ENCODE measurements at places on chromosomes 7 and 10. TPM values are rescaled to one million over a fixed set of nuclear protein-coding genes. Genes with fewer than 3 reads are reported as not detected.

DNA sequence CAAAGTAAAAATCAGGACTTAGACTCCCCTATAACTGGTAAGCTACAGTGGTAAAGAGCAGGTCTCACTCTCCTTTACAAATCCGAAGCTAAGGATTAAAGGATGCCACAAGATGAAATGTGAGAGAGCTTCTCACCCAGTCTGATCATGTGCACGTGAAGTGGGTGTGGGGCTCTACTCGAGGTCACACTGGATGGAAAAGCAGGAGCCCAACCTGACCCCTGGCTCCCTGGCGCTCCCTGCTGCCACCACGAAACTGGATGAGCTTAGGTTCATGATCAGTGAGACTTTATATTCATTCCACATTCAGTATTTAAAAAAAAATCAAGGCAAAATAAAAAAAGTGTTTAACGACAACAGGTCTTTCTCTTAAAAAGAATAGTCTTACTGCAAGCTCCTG, 21.7 kb upstream of the FOXI2 start:
- no peak for DNase-seq

DNA sequence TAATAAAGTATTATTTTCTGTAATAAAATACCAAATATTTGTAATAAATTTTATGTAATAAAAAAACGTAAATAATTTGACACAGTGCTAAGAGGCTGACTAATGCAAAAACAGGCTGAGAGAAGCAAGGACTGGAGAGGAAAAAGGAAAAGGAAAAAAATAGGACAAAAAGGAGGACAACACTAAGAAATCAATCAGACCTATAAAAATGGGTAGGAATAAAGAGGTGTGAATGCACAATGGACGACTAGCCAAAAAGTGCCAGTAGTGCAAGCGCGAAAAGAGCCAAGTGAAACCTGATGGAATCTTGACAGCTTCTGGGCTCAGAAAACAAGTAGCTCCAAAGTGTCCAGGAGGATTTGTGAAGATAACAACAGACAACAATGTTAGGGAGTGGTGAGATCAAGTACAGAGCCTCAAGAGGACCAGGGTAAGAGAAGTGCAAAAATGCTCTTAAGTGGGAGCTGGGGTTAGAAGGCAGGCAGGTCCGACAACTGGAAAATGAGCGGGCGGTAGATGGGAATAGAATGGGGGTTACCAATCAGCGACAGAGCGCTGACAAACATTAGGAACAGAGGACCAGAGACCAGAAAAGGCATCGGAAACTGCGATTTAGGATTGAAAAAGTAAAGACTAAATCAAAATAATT, 1.2 kb downstream of the BRAF start:
- peak; percentile 26 for DNase-seq

GRCh38 chr10:30579574-30579973, 50.0 kb downstream of the LYZL2 start:
- peak; percentile 26 for DNase-seq

DNA sequence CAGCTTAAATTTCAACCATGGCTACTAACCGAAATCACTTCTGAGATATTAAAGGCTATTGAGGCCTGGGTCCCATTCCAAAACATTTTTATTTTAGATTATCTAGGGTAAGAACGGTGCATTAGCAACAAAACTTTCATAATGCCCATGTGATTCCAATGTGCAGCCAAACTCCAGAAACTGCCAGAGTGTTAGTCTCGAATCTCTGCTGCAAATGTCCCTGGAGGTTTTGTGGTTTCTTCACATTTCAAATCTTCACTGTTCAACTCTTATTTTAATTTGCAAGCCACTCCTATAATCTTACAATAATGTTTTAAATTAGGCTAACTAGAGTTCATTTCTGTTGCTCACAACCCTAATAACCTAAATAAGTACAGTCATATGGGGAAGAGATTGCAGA, 357.0 kb downstream of the PHF14 start:
- no peak for DNase-seq

DNA sequence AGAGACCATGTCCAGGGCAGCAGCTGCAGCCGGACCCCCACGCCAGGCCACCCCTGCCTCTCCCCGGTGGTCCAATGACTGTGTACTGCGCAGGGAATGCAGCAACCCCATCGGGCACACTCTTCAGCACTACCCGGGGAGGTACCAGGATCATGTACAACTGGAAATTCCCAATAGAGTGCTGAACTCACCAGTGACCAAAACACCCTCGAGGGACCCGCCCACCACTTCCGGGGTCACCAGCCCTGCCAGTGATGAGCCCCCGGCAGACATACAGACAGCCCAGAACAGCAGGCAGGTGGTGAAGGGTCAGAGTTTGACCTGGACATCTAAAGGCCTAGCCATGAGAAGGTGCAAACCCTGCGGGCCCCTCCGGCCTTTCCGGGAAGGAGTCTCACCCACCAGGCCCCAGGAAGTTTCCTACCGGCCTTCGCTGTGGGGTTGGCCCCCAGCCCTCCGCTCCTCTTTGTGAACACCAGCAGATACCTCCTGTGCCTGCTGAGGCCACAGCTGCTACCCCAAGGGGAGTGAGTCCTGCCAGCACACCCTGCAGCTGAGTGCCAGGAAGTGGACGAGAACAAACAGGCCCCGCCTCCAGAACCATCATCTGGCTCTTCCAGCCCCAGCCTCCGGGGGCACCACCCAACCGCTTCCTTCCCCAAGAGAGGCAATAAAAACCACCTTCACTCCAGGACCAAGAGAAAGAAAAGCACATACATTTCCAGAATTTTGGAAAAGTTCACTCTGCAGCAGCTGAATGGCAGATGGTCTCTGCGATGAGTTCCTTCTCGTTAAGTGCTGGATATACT, 5.0 kb upstream of the ANKRD61 start:
- DNase-seq = peak; percentile 74

- DNase-seq = no peak
These were observed 34.0 kb downstream of the CDHR3 start for GRCh38 chr7:105996860-105997737.

GRCh38 chr10:62166331-62167131, 102.1 kb downstream of the RTKN2 start:
- no peak for DNase-seq

GRCh38 chr10:18087355-18087754, 52.9 kb upstream of the CACNB2 start:
- DNase-seq = no peak

DNA sequence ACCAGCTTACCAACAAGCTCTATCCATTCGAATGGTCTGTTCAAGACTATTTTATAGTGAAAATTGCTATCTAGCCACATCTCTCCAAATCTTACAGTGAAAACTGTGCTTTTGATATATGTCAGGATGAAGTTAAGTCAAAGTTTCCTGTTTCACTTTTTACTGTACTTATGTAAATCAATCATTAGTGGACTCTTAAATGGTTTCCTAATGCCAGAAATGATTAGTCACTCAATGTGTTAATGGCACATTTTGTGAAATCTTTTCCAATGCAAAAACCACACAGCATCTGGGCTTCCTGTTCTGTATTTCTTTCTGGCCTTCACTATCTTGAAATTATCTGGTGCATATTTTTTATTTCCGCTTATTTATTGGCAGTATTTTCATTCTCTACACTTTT, 87.3 kb upstream of the STEAP1B start:
- no peak for DNase-seq

- DNase-seq = no peak
These were observed 940.8 kb upstream of the MBL2 start for GRCh38 chr10:53713431-53713830.

GRCh38 chr7:50591480-50592438, 26.6 kb upstream of the DDC start:
- DNase-seq = no peak

DNA sequence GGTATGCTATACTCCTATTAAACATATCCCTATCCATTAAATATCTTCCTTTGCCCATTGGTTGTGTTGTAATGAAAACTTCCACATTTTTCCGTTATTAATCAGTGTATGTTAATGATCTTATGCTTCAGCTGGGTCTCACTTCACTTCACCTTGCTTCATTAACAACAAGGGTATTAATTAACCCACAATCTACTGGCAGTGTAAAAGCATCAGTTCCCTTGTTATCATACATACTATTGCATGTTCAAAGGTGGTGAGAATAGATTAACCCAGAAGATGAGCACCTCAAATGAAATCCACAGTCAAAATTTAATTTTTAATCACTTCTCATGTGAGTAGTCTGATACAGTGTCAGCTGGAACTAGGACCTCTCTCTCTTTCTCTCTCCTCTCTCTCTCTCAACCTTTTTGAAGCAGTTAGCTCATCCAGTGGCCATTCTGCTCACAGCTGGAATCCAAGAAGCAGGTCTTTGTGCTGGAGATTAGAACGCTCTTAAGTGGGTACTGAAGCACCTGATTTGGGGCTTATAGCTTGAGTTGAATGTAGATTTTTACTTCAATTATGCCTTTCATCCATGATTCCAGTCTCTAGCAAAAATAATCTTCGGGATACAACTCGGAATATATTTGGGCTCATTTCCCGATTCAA, 172.3 kb downstream of the RAPGEF5 start:
- DNase-seq = no peak

DNA sequence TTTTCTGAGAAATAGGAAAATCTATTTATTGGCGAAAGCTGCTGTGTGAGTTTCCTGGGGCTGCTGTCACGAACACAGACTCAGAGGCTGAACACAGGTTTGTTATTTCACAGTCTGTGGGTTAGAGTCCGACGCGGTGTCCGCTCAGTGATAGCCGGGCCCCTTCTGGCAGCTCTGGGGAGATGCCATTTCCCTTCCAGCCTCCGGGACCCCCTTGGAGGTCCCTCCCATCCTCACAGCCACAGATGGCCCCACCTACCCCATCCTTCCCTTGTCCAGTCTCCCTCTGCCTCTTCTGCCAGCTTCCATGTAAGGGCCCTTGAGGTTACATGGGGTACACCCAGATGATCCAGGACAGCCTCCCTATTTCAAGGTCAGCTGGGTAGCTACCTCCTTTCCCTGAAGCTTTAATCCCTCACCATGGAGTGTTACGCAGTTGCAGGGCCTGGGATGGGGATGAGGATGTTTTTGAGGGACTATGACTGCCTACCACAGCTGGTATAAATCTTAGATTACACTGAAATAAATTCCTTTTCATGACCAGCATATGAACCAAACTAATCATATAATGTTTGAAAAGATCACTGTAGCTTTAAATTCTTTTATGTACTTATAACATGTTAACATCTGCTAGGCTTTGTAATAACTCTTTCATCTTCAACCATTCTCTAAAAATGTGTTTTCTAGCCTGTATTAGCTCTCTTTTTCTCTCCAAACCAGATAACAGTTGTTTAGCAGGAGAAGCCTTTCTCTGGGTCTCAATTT, 98.5 kb downstream of the WDR37 start:
- no peak for DNase-seq

GRCh38 chr10:11695779-11696178, 46.4 kb upstream of the ECHDC3 start:
- DNase-seq = no peak

GNAI1 gene
- total RNA-seq = 44.0 TPM

STRIP2 gene
- total RNA-seq = 16.7 TPM

MOGAT3 gene
- total RNA-seq = not detected

Data from SJCRH30 (cell line).